Lung (tissue), 17 donors: ENCODE measurements at places on chromosomes 5 and 9. TPM values are rescaled to one million over a fixed set of nuclear protein-coding genes. Genes with fewer than 3 reads are reported as not detected.
A peak's percentile ranks its signal among the peaks of the same experiment; 100 is the strongest.

GRCh38 chr9:123069010-123069481 lies 35.6 kb downstream of the GPR21 start:
- no peaks in the 10 kb centered on the region for H3K27me3 ChIP-seq
- peaks cover 10% of the 10 kb centered on the region for H3K36me3 ChIP-seq
- no peak overlapping the region for H3K4me3 ChIP-seq
- H3K27ac ChIP-seq: no peak overlapping the region

DNA sequence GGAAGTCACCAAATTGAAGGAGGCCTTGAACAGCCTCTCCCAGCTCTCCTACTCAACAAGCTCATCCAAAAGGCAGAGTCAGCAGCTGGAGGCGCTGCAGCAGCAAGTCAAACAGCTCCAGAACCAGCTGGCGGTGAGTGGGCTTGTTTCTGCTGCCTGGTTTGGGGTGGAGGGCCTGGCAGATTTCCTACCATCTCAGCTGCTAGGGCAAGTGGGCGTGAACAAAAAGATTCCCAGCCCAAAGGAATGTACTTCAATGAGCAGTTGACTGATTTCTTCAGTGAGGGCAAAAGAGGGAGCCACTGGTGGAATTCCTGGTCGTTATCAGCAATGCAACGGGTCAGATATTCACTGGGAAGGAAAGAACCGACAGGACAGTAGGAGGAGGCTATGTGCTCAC lies 12.6 kb upstream of the TTC23L start:
- no peak for DNase-seq
- H3K27me3 ChIP-seq: no peaks in the 10 kb centered on the region
- H3K4me3 ChIP-seq: no peak overlapping the region
- H3K4me1 ChIP-seq: peaks cover 3% of the 10 kb centered on the region
- no peak overlapping the region for H3K27ac ChIP-seq

MYMK gene
- not detected for total RNA-seq

DNA sequence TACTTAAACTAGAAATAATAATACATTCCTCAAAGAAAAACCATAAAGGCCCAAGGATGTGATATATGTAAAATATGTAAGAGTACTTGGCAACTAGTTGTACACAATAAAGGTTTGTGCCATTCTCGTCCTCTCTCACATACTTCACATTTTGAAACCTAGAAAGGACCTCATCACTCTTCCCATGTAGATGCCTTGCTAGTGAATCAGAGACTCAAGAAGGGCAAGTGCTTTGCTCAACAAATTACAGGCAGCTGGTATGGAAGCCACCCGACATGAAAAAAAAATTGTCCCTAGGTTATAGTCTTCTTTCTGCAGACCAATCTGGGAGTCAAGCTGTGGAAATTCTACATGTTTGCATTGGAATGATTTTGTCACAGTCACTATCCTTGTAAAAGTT lies 31.7 kb downstream of the ADRB2 start:
- H3K27me3 ChIP-seq: no peaks in the 10 kb centered on the region
- peaks cover 2% of the 10 kb centered on the region for H3K36me3 ChIP-seq
- no peak overlapping the region for H3K27ac ChIP-seq
- peaks cover 13% of the 10 kb centered on the region for H3K4me1 ChIP-seq

GRCh38 chr9:97176206-97176605 lies 131.3 kb upstream of the CCDC180 start:
- DNase-seq: peak; percentile 80
- no peaks in the 10 kb centered on the region for H3K36me3 ChIP-seq
- no peaks in the 10 kb centered on the region for H3K27me3 ChIP-seq
- no peak overlapping the region for H3K27ac ChIP-seq

- no peaks in the 10 kb centered on the region for H3K36me3 ChIP-seq
- no peak overlapping the region for H3K27ac ChIP-seq
- DNase-seq: no peak
- no peak overlapping the region for H3K4me3 ChIP-seq
- H3K27me3 ChIP-seq: no peaks in the 10 kb centered on the region
These were observed 360.0 kb downstream of the BRINP1 start for GRCh38 chr9:119009249-119009648.

KIF24 gene
- 4.3 TPM for total RNA-seq

- no peak for DNase-seq
- peaks cover 4% of the 10 kb centered on the region for H3K4me1 ChIP-seq
- H3K27me3 ChIP-seq: no peaks in the 10 kb centered on the region
- H3K4me3 ChIP-seq: no peak overlapping the region
- no peak overlapping the region for H3K27ac ChIP-seq
- no peaks in the 10 kb centered on the region for H3K36me3 ChIP-seq
These were observed 60.5 kb upstream of the IL6ST start for GRCh38 chr5:56055287-56055686.

DNA sequence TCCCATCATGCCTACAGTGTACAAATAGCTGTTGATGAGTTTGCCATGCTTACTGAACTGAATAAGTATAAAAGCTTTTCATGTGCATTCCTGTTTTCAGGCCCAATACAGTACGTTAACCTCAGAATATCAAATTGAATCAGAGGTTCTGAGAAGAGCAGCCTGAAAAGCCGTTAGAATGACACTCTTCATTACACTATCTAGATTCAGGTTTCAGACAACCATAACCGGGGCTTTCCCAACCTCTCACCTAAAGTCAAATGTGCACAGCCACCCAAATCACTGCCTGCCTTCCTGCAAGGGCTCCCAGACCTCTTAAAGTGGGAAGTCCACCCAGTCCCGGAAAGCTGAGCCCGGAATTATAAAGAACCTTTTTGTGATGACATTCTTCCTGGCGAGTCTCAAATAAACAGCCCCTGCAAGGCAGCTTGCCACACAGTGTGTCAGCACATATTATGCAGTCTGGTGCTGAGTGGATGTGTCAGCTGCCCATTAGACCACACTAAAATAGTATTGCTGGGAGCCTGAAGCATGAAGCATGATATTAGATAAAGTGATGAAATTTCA lies 245.8 kb downstream of the TLE4 start:
- no peak overlapping the region for H3K4me3 ChIP-seq
- H3K4me1 ChIP-seq: no peaks in the 10 kb centered on the region
- peak; percentile 8 for DNase-seq
- H3K36me3 ChIP-seq: no peaks in the 10 kb centered on the region
- no peak overlapping the region for H3K27ac ChIP-seq
- no peaks in the 10 kb centered on the region for H3K27me3 ChIP-seq

TSPAN17 gene
- total RNA-seq: 37.4 TPM

DNA sequence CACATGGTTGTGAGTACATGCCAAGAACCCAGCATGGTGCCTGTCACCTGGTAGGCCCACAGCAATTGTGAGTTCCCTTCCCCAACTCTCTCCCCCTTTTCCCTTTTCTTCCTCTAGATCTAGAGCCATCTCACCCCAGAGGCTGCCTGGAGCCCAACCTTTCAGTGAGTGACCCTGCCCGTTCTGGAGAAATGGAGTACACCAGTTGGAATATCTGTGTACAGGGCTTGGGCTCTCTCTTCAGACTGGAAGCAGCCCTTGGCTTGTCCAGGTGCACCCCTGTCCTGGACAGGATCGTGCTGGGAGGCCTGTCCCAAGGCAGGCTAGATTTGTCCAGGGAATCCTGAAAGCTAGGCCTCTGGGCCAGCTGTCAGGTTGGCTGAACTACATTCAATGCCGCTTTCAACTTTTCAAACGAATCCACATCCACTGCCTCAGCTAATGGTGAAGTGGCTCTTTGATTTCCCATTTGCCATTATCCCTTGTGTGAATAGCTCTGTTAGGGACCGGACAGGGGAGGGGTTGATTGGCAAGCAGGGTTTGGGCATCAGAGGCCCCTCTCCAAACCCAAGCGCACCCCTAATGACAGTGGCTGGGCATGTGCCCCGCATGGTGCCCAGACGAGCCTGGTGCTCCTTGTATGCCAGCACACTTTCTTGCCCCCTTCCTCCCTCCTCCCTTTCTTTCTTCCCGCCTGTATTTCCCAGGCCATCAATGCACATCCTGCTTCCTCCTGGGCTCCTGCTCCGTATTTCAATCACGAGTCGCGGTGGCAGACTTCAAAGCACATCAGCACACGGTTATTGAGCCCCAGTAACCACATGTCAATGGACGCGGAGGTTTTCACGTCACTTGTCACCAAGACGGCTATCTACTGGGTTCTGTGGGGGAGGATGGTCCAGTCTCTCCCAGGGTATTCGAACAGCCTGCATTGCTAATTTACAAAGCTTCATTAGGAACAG lies 211.2 kb downstream of the DAB2IP start:
- no peaks in the 10 kb centered on the region for H3K27me3 ChIP-seq
- no peak for DNase-seq
- H3K27ac ChIP-seq: no peak overlapping the region

DNA sequence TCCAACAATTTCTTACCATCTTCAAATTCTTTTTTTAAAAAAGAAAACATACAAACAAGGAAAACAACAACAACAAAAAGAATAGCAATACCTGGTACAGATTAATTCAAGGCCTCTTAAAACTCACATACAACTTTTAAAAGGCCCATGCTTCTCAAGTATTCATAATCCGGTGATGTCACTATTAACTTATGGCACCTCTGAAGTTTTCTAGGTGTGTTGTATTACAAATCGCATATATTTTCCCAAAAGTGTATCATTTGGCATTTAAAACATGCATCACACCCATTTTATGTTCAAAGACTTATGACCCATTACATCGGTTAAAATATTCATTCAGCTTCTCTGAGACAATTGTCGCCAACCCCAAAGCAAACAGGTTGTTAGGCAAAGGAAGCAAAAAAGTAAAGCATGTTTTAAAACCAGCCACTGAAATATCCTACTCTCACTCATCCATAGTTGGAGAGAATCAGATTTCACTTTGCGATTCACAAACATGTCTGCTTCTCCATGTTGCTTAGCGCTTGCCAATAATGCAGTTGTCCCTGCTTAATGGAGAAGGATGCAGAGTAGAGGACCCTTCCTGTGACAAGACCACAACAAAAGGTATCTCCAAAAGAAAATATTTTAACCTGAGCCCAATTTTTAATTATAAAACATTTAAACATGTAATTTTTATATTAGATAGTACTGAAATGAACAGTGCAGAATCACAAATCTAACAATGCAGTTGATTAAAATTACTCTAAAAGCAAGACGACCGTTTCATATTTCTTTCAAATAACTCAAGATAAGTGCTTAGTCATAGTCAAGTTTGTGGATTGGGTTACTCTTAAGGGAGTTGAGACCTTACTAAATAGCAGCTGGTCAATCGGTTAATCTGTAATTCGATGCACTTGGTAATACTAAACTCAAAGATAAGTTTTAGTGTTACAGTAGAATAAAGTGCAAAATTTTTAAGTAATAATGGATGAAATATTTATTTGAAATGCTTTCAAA lies 1.6 kb downstream of the SKP1 start:
- peak; percentile 54 for DNase-seq
- no peak overlapping the region for H3K4me3 ChIP-seq
- H3K36me3 ChIP-seq: peaks cover 8% of the 10 kb centered on the region
- H3K4me1 ChIP-seq: peaks cover 15% of the 10 kb centered on the region
- H3K27ac ChIP-seq: no peak overlapping the region
- H3K27me3 ChIP-seq: no peaks in the 10 kb centered on the region
